Keratinocyte (primary cell): ENCODE measurements at places on chromosomes 1 and 21. TPM values are rescaled to one million over a fixed set of nuclear protein-coding genes. Genes with fewer than 3 reads are reported as not detected.
A peak's percentile ranks its signal among the peaks of the same experiment; 100 is the strongest.

Gene BRINP2
- polyA plus RNA-seq = 0.05 TPM in 1 of 3 replicates, not detected in the others

- H3K27ac ChIP-seq = no peak overlapping the region
- no peaks in the 10 kb centered on the region for H3K4me1 ChIP-seq
- no peaks in the 10 kb centered on the region for H3K36me3 ChIP-seq
- no peak overlapping the region for H3K4me3 ChIP-seq
Observed at GRCh38 chr1:234330843-234331215, 42.4 kb upstream of the COA6 start.

- no peaks in the 10 kb centered on the region for H3K4me1 ChIP-seq
- no peaks in the 10 kb centered on the region for H3K27me3 ChIP-seq
- no peak within 1 kb of the TSS for H3K4me3 ChIP-seq
- no peaks in the 10 kb centered on the region for H3K36me3 ChIP-seq
Observed at GRCh38 chr1:209755926-209756614, at the start of gene TRAF3IP3. Gene TRAF3IP3 (plus strand): TSS chr1:209756053. CDS start chr1:209760040, 3,987 bp downstream.

Gene CCDC185
- polyA plus RNA-seq = not detected in 3 replicates

- H3K4me3 ChIP-seq = no peak overlapping the region
- H3K27ac ChIP-seq = no peak overlapping the region
- peaks cover 17% of the 10 kb centered on the region for H3K4me1 ChIP-seq
- no peak for DNase-seq
- H3K36me3 ChIP-seq = no peaks in the 10 kb centered on the region
Observed at GRCh38 chr1:81695741-81696140, 105.0 kb upstream of the ADGRL2 start.

DNA sequence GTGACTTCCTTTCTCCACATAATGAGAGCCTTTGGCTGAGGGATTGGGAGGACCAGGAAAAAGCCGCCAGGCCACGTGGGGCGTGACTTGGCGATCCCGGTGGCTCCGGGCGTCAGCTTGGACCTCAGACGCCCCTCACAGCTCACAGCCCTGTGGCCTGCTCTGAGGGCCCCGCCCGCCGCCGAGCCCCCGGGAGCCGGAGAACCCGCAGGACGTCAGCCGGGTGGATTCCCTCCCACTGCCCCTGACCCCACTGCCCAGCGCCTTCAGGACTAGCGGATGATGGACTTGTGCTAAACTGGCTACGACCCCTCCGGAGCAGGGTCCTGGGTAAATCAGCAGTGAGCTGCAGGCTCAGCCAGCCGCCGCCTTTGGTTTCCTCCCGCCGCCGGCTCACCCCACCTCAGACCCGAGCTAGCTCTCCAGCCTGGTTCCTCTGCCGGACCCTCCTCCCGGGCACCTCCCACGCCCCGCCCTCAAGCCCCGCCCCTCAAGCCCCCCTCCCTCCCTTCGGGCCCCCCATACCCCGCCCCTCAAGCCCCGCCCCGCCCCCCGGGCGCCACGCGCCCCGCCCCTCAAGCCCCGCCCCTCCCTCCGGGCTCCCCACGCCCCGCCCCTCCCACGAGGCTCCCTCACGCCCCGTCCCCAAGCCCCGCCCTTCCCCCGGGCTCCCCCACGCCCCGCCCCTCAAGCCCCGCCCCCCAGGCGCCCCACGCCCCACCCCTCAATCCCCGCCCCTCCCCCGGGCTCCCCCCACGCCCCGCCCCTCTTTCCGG lies 10.0 kb upstream of the FAAP20 start:
- H3K27me3 ChIP-seq = peaks cover 4% of the 10 kb centered on the region
- DNase-seq = no peak
- H3K36me3 ChIP-seq = no peaks in the 10 kb centered on the region
- H3K4me1 ChIP-seq = peaks cover 27% of the 10 kb centered on the region
- H3K4me3 ChIP-seq = no peak overlapping the region

Gene MACO1
- polyA plus RNA-seq = 6.0 to 10.8 TPM (median 8.1 TPM) in 3 replicates

GRCh38 chr1:236575523-236575922 lies 28.8 kb downstream of the HEATR1 start:
- DNase-seq = no peak
- no peaks in the 10 kb centered on the region for H3K4me1 ChIP-seq

Gene PCAT6
- 1.6 to 3.5 TPM (median 2.3 TPM) in 3 replicates for polyA plus RNA-seq

DNA sequence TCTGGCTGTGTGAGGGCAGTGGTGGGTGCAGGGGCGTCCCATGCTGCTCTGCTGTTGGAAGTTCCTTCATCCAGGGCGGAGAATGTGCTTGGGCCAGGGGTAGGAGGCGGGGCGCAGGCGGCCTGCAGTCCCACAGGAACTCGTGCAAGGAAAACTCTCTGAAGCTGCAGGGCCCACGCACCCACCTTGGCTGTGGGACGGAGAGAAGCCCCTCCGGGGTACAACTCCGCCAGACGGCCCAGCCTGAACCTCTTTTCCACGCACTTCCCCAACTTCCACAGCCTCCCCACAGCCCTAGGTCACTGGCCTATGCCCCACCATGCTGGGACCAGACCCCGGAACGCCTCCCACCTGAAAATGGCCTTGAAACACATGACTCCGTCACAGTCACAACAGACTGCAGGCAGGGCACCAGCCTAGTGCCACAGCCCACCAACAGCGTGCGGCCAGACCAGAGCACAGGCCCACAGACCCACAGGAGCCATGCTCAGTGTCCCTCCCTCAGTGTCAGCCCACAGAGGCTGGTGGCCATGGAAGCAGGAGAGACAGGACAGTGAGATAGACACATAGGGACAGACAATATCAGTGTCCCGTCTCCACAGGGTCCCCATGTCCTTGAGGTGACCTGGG lies 47.8 kb downstream of the WNT9A start:
- no peak overlapping the region for H3K4me3 ChIP-seq
- H3K4me1 ChIP-seq = peaks cover 3% of the 10 kb centered on the region
- peaks cover 6% of the 10 kb centered on the region for H3K27me3 ChIP-seq
- no peak overlapping the region for H3K27ac ChIP-seq
- DNase-seq = no peak

- no peak overlapping the region for H3K4me3 ChIP-seq
- no peaks in the 10 kb centered on the region for H3K36me3 ChIP-seq
- H3K4me1 ChIP-seq = peaks cover 5% of the 10 kb centered on the region
- DNase-seq = no peak
- no peak overlapping the region for H3K27ac ChIP-seq
Observed at GRCh38 chr1:214022810-214023425, 35.1 kb downstream of the PROX1 start.

Gene FCRL2
- polyA plus RNA-seq = not detected in 3 replicates

Gene SELENBP1
- polyA plus RNA-seq = 3.0 to 3.9 TPM (median 3.1 TPM) in 3 replicates

Gene NPR1
- polyA plus RNA-seq = not detected in 3 replicates

DNA sequence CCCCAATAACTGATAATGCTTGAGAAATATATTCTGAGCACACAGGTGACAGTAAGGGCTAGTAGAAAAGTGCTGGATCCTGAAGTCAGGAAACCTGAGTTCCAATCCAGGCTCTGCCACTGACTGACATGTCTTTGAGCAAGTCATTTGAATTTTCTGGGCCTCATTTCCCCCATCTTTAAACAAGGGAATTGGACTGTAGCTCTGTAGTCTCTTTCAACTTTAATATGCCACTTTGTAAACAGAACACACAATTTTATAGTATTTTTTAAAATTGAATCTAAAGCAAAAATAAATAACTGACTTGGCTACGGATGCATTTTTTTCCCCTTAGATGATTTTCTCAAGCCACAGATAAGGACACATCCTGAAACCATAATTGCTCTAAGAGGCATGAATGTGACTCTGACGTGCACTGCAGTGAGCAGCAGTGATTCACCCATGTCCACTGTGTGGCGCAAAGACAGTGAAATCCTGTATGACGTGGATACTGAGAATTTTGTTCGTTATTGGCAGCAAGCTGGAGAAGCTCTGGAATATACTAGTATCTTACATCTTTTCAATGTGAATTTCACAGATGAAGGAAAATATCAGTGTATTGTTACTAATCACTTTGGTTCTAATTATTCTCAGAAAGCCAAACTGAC lies 37.0 kb downstream of the LRIG2 start:
- peaks cover 18% of the 10 kb centered on the region for H3K36me3 ChIP-seq
- no peak overlapping the region for H3K4me3 ChIP-seq
- H3K27me3 ChIP-seq = no peaks in the 10 kb centered on the region
- H3K27ac ChIP-seq = no peak overlapping the region
- no peak for DNase-seq

- H3K4me3 ChIP-seq = no peak overlapping the region
- no peaks in the 10 kb centered on the region for H3K27me3 ChIP-seq
- no peaks in the 10 kb centered on the region for H3K36me3 ChIP-seq
Observed at GRCh38 chr1:59266180-59266926, 30.5 kb upstream of the FGGY start.

- H3K27me3 ChIP-seq = no peaks in the 10 kb centered on the region
- no peak for DNase-seq
- H3K4me3 ChIP-seq = peak overlapping the region; percentile 34
- H3K36me3 ChIP-seq = peaks cover 9% of the 10 kb centered on the region
- H3K27ac ChIP-seq = peak overlapping the region; percentile 91
- H3K4me1 ChIP-seq = peaks cover 50% of the 10 kb centered on the region
Observed at GRCh38 chr1:234599617-234600417, 10.2 kb downstream of the IRF2BP2 start.

- H3K36me3 ChIP-seq = no peaks in the 10 kb centered on the region
- no peak overlapping the region for H3K4me3 ChIP-seq
- DNase-seq = no peak
- H3K27me3 ChIP-seq = no peaks in the 10 kb centered on the region
Observed at GRCh38 chr1:197955486-197956394, 38.6 kb downstream of the LHX9 start.

DNA sequence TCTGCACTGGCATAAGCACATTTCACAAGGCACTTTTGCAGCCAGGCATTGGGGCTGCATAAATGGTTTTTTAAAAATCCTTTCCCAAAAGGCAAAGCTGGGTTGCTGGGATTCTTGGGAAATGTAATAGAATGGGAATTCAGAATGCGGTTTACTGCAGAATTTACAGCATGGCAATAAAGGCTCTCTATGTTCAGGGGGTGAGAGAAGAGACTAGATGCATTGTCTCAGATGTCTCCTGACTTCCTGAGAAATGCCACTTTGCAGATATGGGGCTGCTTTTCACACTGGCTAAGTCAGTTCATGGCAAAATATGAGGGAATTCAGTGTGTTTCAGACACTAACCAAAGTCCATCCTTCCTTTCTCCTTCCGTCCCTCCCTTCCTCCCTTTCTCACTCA lies 13.5 kb downstream of the FCGR2B start:
- DNase-seq = no peak
- no peaks in the 10 kb centered on the region for H3K36me3 ChIP-seq
- H3K27me3 ChIP-seq = no peaks in the 10 kb centered on the region
- no peak overlapping the region for H3K27ac ChIP-seq
- no peaks in the 10 kb centered on the region for H3K4me1 ChIP-seq

DNA sequence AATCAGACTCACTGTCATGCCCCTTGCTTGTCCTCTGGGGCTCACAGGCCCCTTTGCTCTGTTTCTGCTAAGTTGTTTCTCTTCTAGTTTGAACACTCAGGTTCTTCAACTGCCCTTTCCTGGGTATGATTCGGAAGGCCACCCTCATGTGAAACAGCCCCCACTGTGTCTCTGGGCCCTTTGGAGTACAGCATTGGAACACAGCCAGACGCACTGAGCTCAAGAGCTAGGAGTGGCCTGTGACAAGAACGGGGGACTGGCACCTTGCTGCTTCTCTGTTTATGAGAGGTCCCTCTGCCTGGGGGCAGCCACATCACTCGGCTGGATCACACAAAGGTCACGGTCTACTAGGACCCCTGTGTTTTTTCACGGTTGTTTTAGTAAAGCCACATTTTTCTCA lies 114.4 kb upstream of the ZC3H12A start:
- H3K36me3 ChIP-seq = no peaks in the 10 kb centered on the region
- no peaks in the 10 kb centered on the region for H3K4me1 ChIP-seq
- no peak for DNase-seq
- H3K27me3 ChIP-seq = no peaks in the 10 kb centered on the region
- H3K4me3 ChIP-seq = no peak overlapping the region

DNA sequence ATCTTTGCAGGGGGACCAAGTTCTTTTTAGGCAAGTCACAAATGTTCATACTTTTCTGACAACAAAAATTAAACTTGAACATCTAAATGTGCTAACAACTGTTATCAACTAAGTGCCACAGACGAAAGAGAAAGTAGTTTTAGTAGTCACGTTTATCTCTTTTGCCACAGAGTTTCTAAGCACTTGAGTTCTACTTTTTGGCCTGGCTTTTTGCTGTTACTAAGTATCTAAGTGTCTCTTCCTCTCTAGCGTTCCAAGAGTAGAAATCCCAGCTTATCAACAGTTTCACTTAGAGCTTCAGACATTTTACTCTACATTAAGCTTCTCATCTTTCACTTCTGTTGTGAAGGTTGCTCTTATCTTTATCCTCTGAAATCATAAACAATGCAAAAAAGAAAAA lies 34.2 kb downstream of the GATAD2B start:
- no peaks in the 10 kb centered on the region for H3K36me3 ChIP-seq
- H3K4me1 ChIP-seq = no peaks in the 10 kb centered on the region
- no peak overlapping the region for H3K4me3 ChIP-seq
- no peak overlapping the region for H3K27ac ChIP-seq

- peaks cover 38% of the 10 kb centered on the region for H3K36me3 ChIP-seq
- peak overlapping the region; percentile 96 for H3K27ac ChIP-seq
- H3K4me1 ChIP-seq = peaks cover 100% of the 10 kb centered on the region
- H3K4me3 ChIP-seq = peak overlapping the region; percentile 17
Observed at GRCh38 chr1:42937141-42937696, 21.4 kb downstream of the SLC2A1 start.

- no peaks in the 10 kb centered on the region for H3K27me3 ChIP-seq
- peaks cover 39% of the 10 kb centered on the region for H3K36me3 ChIP-seq
- H3K4me3 ChIP-seq = no peak overlapping the region
- peaks cover 18% of the 10 kb centered on the region for H3K4me1 ChIP-seq
- DNase-seq = no peak
- H3K27ac ChIP-seq = no peak overlapping the region
Observed at GRCh38 chr1:155970531-155971167, 7.7 kb downstream of the ARHGEF2 start.

Gene TFF2
- polyA plus RNA-seq = not detected in 3 replicates

Gene AGMAT
- 0.18 to 0.46 TPM (median 0.21 TPM) in 3 replicates for polyA plus RNA-seq

Gene TAF5L
- polyA plus RNA-seq = 22.2 to 28.9 TPM (median 23.7 TPM) in 3 replicates

Gene PDZK1IP1
- polyA plus RNA-seq = 1.5 to 29.2 TPM (median 1.5 TPM) in 3 replicates

Gene NUDT4B
- 8.7 to 20.7 TPM (median 12.0 TPM) in 3 replicates for polyA plus RNA-seq

Gene PRAMEF9
- polyA plus RNA-seq = not detected in 3 replicates

- H3K4me3 ChIP-seq = no peak overlapping the region
- H3K27me3 ChIP-seq = no peaks in the 10 kb centered on the region
- H3K4me1 ChIP-seq = peaks cover 14% of the 10 kb centered on the region
- no peaks in the 10 kb centered on the region for H3K36me3 ChIP-seq
- DNase-seq = no peak
Observed at GRCh38 chr1:119359730-119360129, 8.9 kb upstream of the HAO2 start.

- peaks cover 38% of the 10 kb centered on the region for H3K4me1 ChIP-seq
- no peaks in the 10 kb centered on the region for H3K36me3 ChIP-seq
- DNase-seq = no peak
- H3K4me3 ChIP-seq = peak overlapping the region; percentile 100
Observed at GRCh38 chr21:29299046-29299915, 559 bp downstream of the BACH1 start.

GRCh38 chr1:17250601-17251000 lies 1.7 kb downstream of the PADI3 start:
- no peaks in the 10 kb centered on the region for H3K27me3 ChIP-seq
- H3K4me3 ChIP-seq = no peak overlapping the region
- peaks cover 47% of the 10 kb centered on the region for H3K4me1 ChIP-seq
- H3K27ac ChIP-seq = peak overlapping the region; percentile 56

Gene MIXL1
- polyA plus RNA-seq = not detected in 3 replicates

GRCh38 chr21:36806103-36806502 lies 107.2 kb downstream of the SIM2 start:
- H3K27me3 ChIP-seq = no peaks in the 10 kb centered on the region
- H3K36me3 ChIP-seq = no peaks in the 10 kb centered on the region
- no peaks in the 10 kb centered on the region for H3K4me1 ChIP-seq

Gene EPHB2
- 0.09 to 0.82 TPM (median 0.10 TPM) in 3 replicates for polyA plus RNA-seq

Gene COL24A1
- polyA plus RNA-seq = 0.01 TPM in 1 of 3 replicates, not detected in the others
